Activated CD4-positive, alpha-beta memory T cell treated with anti-CD3 and anti-CD28 coated beads for 36 hours (primary cell): ENCODE measurements at places on chromosomes 16 and 17.

- no peak for DNase-seq
Measured at GRCh38 chr17:57924677-57925076, 30.5 kb downstream of the CUEDC1 start.

DNA sequence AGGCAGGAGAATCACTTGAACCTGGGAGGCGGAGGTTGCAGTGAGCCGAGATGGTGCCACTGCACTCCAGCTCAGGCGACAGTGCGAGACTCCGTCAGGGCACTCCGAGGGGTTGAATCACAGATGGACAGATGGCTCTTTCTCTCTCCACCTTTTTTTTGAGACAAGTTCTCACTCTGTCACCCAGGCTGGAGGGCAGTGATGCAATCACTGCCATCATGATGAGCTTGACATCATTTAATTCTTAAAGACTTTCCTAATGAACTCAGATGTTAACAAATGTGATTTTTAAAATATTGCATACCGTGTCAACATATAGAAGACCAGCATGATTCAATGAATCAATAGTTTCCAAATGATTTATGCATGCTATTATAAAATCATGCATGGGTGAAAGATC lies 3.5 kb downstream of the GDPD1 start:
- no peak for DNase-seq

GRCh38 chr16:73321853-73322252 lies 273.9 kb upstream of the ZFHX3 start:
- no peak for DNase-seq

GRCh38 chr17:77684803-77685798 lies 273.4 kb upstream of the TNRC6C start:
- DNase-seq: no peak

GRCh38 chr17:33940769-33941370 lies 314.2 kb upstream of the CCL2 start:
- no peak for DNase-seq

DNA sequence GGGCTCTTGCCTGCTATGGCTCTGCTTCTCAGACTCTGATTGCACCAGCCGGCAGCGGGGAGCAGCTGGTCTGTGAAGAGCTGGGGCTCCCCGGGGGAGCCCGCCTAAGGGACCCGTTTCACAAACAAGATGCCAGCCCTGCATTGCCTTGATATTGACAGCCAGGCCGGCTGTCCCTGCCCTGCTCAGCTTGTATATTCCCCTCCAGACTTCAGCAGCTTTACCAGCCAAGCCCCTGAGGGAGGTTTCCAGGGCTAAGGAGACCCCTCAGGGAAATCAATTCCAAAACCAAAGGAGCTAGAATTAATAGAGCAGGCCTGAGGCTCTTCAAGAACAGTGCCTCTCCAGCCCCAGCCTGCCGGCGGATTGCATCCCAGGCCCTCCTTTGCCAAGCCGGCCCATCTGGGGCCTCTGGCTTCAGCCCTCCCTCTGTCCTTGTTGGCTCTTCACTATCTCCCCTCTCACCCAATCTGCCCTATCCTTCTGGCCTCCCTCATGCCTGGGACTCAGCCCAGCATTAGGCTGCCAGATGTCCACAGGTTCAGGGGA lies 5.7 kb downstream of the CALB2 start:
- DNase-seq: no peak

GRCh38 chr16:57413733-57414132 lies 9.2 kb downstream of the CCL17 start:
- DNase-seq: no peak

DNA sequence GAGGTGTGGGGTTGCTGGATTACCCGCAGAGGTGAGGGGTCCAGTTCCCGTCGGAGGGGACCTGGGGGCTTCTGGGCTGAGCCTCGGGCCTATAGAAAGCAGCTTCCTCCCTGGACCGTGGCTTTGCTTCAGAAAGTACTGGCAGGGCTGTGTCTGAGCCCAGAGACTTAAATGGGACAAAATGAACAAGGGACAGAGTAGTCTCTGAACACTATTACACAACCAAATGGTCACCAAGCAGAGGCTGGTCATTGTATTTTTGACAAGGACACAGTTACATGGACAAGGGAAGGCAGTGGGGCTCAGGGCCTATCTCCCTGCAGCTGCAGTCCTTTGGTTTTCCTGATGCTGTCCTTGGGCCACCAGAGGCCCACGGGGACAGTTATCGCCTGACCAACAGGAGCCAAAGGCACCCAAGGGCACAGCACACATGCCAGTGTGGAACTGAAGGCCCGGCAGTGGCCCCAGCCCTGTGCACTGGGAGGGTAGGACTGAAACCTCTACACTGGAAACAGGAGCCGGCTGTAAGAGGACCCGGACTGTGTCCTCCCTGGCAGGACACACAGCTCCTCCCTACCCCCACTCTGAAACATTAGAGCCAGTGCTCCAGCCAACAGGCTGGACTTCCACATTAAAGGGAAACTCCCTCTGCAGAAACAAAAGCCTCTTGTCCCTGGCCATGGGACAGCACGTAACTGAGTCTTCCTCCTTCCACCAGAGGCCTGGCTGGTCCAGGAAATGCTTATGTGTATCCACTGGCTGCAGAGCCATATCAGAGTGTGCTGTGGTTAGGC lies 26.0 kb upstream of the ERN1 start:
- no peak for DNase-seq

DNA sequence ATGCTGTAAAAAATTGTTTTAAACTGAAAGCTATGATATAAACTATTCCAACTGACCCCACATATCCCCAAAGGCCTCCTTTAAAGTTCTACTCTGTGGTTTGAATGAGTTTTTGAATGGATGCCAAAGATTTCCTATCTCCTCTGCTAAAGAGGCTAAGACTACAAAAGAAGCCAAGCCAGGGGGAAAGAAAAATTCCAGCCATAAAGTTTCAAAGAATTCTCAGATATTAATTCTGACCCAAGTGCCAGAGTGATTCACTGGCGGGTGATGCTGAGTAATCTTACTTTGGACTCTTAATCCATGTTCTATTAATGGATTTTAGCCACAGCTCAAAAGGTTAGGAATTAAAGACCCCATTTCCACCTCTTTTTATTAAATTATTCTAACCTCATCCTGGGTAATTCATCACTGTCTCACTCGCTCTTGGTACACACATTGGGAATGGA lies 60.7 kb downstream of the HS3ST3A1 start:
- DNase-seq: no peak

GRCh38 chr16:4347765-4348509 lies 3.2 kb downstream of the PAM16 start:
- DNase-seq: no peak

- DNase-seq: no peak
Measured at GRCh38 chr17:75588596-75589011, 1.0 kb downstream of the MYO15B start.

DNA sequence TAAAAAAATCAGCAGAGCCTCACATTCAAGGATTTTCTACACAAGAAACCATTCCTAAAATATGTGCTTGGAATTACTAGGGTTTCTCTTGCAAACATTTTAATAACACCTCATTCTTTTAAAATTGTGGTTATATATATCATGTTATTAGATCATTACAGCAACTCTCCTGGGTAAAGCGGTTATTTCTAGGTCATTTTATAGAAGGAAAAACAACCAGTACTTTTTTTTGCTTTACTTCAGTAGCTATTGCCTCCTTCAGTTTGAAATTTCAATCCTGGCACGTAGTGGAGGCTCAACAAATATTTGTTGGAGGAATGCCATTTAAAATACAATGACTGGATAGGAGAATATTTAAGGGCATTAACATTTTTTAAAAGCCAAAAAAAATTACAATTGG lies 220.6 kb downstream of the CDRT15L2 start:
- DNase-seq: no peak

GRCh38 chr17:58317421-58318064 lies 11.1 kb downstream of the TSPOAP1 start:
- DNase-seq: peak; percentile 89

- DNase-seq: no peak
Measured at GRCh38 chr17:82492643-82493225, 26.8 kb upstream of the FOXK2 start.

GRCh38 chr16:275041-275641 lies 603 bp downstream of the RGS11 start:
- DNase-seq: peak; percentile 21

- no peak for DNase-seq
Measured at GRCh38 chr17:58275417-58275816, 5.3 kb downstream of the MPO start.

- peak; percentile 62 for DNase-seq
Measured at GRCh38 chr17:72726936-72727335, 365.6 kb downstream of the SLC39A11 start.

GRCh38 chr17:37294888-37295287 lies 80.9 kb upstream of the C17orf78 start:
- DNase-seq: no peak

GRCh38 chr16:73527187-73527586 lies 479.3 kb upstream of the ZFHX3 start:
- DNase-seq: no peak

DNA sequence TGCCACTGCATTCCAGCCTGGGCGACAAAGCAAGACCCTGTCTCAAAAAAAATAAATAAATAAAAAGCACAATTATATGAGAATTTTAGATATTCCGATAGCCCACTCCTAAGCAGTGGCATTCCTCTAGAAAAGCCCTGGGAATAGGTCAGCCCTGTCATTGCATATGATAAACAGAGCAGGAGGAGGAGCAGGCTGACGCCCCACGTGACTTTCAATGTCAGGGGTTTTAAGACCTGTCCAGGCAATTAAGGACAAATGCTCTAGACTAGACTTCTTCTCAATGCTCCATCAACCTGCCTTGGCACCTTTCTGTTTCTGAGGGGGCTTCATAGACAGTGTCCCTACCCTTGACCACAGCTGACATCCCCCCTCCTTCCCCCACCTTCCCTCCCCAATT lies 7.5 kb downstream of the TOM1L2 start:
- no peak for DNase-seq

DNA sequence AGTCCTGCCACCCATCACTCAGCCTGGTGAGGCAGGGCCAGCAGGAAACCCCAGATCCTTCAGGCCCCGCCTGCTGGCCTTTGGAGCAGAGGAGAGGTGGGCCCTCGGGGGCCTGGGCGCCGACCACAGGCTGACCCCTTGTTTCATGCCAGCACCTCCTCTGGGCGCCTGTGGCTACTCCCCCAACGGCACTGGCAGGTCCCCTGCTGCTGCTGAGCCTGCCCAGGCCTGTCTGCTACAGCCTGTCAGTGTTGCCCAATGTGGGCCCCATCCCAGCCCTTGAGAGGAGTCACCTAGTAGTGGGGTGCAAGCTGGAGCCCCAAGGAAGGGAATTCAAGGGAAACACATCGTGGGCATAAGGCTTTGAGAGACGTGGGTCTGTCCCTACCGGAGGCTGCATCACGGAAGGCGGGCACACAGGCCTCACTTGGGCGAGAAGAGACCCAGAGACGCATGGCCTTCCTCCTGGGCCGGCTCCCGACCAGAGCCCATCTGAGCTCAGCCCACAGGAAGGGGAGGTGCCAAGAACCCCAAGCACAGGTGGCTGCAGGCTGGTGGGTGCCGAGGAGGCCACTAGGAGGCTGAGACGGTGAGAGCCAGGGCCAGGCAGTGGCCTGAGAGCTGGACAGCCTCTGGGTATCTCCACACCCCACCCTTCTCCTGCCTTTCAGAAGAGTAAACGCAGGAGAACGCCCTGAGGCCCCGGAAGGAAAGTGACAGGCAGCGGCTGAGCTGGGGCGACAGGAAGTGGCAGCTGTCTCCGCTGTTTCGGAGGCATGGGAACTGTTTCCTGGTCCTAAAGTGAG lies 8.0 kb upstream of the FASN start:
- DNase-seq: peak; percentile 78

- no peak for DNase-seq
Measured at GRCh38 chr17:10052106-10052813, 146.1 kb downstream of the GAS7 start.

DNA sequence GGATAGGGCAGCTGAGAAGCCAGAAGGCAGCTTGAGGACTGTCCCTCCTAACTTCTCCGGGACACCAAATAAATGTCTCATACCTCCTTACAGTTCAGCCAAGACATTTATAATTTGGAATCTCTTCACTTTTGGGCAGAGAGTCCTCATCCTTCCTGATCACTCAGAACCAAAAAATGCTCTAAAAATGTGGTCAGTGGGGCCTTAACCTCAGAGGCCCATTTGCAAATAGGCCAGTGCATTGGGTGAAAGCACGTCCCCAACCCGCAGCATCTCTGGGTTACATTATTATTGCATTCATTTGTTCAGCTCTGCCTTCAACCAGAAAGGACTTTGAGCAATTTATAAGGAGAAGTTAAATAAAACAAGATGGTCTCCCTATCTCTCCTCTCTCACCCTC lies 112.4 kb upstream of the IRX3 start:
- no peak for DNase-seq

DNA sequence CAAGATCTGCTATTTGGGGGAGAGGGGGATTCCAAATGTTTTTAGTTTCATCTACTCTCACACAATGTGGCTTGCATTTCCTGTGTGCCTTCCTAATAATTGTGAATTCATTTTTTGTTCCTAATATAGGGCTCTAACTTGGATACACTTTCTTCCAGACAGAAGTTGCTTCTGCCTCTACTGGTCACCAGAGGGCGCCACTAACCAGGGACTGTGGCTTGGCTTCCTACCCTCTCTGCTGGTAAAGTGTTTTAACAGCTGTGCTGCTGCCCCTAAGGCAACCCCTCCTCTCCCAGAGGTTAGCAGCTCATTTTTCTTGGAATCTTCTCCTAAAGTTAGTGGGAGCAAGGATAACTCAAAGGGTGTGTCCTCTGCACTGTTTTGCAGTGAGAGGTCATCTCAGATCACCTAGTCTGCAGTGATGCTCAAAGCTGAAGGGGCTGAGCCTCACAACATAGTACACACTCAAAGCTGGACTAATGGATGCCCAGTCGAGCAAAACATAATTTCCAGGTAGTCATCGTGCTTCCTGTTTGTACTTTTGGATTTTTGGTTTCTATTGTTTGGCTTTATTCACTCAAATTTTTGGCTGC lies 5.0 kb upstream of the PRSS54 start:
- peak; percentile 42 for DNase-seq

DNA sequence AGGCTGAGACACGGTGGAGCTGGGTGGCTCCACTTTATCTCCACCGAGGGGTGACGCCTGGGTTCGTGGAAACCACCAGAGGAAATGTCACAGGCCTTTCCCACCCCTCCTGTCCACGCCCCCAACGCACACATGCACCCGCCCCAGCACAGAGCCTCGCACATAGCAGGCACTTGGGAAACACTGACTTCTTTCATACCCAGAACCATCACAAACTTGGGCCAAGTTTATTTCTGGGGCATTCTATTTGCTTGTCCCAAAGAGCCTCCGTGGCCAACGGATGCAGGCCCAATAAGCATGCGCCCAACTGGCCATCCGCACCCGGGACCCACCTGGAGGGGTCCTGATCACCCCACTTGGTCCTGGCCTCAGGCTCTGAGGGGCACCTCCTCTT lies 3.3 kb downstream of the BCAR1 start:
- no peak for DNase-seq
